CD4-positive, alpha-beta T cell treated with Interleukin-1 beta for 1 hour (primary cell): ENCODE measurements at places on chromosomes 2 and 18.

GRCh38 chr2:31335921-31336585 lies 78.5 kb downstream of the XDH start:
- DNase-seq = no peak

DNA sequence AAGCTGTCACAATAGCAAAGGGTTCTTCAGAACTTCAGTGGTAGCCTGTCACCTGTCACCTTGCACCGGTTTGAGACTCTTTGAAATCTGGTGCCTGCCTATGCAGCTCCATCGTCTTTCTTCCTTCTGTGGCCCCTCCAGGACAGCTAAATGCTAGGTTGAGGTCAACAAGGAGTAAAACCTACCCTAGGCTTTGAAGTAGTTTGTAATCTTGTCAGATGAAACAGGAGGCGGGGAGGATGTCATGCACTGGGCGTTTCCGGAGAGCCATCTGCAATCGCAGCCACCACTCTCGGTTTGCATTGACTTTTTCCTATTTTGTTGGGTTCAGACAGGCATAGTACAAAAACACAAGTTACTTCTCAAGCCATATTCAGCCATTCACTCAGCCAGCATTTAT lies 116.7 kb downstream of the LPIN1 start:
- no peak for DNase-seq

GRCh38 chr2:96987301-96987909 lies 1.0 kb upstream of the FAM178B start:
- no peak for DNase-seq

GRCh38 chr18:6746386-6746960 lies 17.0 kb downstream of the ARHGAP28 start:
- no peak for DNase-seq

GRCh38 chr2:66576561-66577320 lies 141.8 kb downstream of the MEIS1 start:
- DNase-seq = no peak

- no peak for DNase-seq
Measured at GRCh38 chr2:9212661-9213411, 6.2 kb downstream of the ASAP2 start.

GRCh38 chr18:985212-985661 lies 80.6 kb downstream of the ADCYAP1 start:
- no peak for DNase-seq

GRCh38 chr18:32018331-32019250 lies at the start of gene RNF125:
RNF125 (plus strand) TSS chr18:32018825; CDS start chr18:32018864, 39 bp downstream.
- DNase-seq = peak; percentile 87

DNA sequence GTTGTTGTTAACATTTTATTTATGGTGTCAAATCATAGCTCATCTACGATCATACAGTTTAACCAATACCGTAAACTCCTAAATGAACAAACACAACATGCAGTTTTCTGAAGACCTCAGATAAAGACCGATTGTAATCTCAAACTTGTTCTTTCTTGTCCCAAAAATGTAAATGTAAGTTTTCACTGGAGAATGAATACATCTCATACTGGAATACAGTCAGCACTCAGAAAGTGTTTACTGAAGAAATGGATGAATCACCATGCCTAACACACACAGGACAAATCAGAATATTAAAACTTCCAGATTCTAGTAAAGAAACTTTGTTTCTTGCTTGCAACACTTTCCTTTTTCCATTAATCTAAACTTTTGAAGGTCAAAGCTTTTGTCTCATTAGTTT lies 380.5 kb downstream of the DLGAP1 start:
- no peak for DNase-seq

DNA sequence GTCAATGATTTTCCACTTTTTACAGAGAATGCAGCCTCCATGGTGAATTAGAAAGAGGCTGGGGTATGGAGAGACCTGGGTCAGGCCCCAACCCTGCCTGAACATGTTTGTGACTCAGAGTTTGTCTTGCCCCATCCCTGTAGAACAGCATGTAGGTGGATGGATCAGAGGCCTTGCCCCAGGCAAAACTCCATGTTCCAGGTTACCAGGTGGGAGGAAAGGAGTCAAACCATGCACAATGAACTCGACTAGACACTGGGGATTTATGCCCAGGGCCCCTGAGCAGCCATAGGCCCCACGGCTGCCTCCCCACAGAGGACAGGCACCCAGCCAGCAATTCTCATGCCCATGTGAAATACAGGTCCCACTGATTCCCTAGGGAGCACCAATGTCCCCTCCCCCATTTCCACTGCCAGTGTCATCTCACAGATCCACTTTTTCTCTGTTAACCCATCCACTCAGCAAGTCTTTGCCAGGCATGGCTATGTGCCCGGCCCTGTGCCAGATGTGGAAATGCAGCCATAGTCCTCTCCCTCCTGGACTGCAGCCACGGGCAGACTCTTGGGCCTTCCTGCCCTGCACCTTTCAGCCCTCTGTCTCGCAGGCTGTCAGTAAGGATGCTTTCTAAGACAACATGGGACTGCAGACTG lies 737.8 kb upstream of the HS6ST1 start:
- DNase-seq = no peak

GRCh38 chr2:104430359-104430740 lies 423.6 kb upstream of the POU3F3 start:
- DNase-seq = no peak

DNA sequence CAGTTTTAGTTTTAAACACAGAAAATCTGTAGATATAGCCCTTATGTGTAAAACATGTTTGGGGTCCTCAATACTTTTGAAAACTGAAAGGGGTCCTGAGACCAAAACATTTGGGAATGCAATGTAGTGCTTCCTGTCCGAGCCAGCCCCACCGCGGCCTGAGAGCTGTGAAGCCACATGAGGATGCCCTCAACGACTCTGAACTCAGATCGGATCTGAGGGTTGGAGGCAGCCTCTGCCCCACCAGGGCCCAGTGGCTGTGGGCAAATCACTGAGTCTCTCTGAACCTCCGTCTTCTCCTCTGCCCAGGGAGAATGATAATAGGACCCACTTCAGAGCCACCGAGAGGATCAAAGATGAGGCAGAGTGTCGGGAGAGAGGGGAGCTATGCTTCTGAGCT lies 33.4 kb upstream of the HPCAL1 start:
- no peak for DNase-seq
